ENCODE measurements at places on chromosomes 5 and 9.

DNA sequence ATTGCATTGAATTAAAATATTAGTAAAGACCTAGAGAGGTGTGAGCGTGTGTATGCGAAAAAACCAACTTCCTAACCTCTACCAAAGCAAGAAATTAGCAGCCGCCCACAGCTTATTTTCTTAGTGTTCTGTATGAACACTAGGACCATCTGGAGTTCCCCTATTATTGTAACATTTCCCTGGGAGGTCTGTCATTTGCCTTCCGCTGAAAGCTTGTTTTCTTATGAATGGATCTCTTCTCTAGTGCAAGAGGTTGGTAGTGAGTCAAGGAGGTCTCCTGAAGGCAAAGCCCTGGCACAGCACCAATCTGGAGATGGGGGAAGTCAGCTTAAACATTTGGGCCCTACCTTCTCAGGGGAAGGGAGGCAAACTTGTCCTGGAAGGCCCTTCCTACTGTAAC, 10.8 kb downstream of the TNFSF8 start:
- peaks cover 8% of the 10 kb centered on the region for H3K27me3 ChIP-seq
- H3K36me3 ChIP-seq: no peaks in the 10 kb centered on the region
- H3K27ac ChIP-seq: no peak overlapping the region
- no peak for DNase-seq
- H3K4me3 ChIP-seq: no peak overlapping the region
- no peaks in the 10 kb centered on the region for H3K4me1 ChIP-seq

DNA sequence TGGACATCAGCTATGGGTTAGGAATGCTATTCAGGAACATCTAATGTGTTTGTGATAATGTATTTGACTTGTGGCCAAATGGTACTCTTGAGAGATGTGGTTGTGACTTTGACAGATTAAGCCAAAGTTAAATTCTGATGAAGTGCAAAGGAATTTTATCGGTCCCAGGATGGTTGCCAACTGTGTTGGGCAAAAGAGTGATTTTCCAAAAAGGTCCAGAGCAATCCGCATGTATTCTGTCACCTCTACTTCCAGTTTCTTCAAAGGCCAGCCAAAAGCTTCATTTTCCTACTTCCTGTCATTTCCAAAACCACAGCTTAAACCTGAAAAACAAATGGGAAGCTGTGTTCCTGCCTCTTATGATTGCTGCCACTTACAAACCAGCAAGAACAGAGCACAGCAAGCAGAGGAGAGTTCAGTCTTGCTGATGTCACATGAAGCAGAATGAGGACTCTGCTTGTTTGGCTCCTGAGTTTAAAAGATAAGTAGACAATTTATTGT, 59.8 kb downstream of the MARCHF3 start:
- no peak for DNase-seq
- H3K4me3 ChIP-seq: no peak overlapping the region
- H3K27me3 ChIP-seq: no peaks in the 10 kb centered on the region
- no peak overlapping the region for H3K27ac ChIP-seq

- H3K4me3 ChIP-seq: no peak overlapping the region
- no peaks in the 10 kb centered on the region for H3K27me3 ChIP-seq
- H3K4me1 ChIP-seq: no peaks in the 10 kb centered on the region
- peak; percentile 58 for DNase-seq
Observed at GRCh38 chr5:110590187-110590586, 136.3 kb downstream of the TMEM232 start.

- peaks cover 4% of the 10 kb centered on the region for H3K4me1 ChIP-seq
- H3K27ac ChIP-seq: peak overlapping the region; percentile 79
- peak overlapping the region; percentile 36 for H3K4me3 ChIP-seq
- H3K27me3 ChIP-seq: no peaks in the 10 kb centered on the region
- DNase-seq: peak; percentile 97
Observed at GRCh38 chr9:89179895-89180734, 1.5 kb upstream of the SHC3 start.

DNA sequence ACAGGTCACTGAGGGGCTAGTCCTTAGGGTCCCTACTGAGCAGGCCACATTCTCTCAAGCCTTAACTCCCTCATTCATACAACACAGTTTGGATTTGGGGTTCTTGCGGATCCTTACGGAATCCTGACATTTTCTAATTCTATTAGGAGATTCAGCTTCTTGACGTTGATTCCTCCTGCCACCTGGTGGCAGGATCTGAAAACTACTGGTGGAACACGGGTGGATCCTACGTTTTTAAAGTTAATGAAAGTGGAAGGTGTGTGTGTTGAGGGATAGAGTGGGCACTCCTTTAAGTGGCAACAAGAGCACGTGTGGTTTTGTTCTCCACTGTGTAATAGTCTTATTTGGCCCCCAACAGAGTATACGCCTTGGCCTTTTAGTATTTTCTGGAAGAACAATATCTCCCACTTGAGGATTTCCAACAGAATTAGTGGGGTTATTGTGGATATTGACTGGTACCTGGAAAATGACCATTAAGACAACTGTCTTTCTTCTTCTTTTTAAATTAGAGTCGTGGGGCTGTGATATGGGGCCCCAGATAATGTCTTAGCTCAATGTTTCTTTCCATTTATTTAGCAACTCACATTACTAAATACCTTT, 25.2 kb downstream of the SLC28A3 start:
- DNase-seq: peak; percentile 68
- no peak overlapping the region for H3K27ac ChIP-seq
- no peaks in the 10 kb centered on the region for H3K36me3 ChIP-seq

DNA sequence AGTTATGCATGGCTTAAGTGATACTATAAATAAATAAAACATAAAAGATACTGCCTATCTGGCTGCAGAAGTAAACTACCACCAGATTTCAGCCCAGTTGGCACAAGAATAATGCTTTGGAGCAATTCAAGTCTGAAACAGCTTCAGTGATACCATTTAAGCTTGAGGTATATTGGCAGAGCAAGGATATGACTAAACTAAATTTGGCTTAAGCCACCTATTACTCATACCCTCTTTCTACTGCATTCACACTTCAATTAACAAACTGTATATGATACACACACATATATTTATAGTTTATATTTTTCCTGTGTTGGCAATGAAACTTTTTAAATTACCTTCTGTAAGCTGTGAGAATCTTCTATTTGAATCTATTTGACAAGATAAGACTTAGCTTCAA, 431.9 kb downstream of the ANXA1 start:
- no peak overlapping the region for H3K4me3 ChIP-seq
- no peaks in the 10 kb centered on the region for H3K27me3 ChIP-seq
- H3K27ac ChIP-seq: no peak overlapping the region
- no peak for DNase-seq
- H3K4me1 ChIP-seq: no peaks in the 10 kb centered on the region

GRCh38 chr9:28270156-28270555, 696.9 kb upstream of the C9orf72 start:
- H3K36me3 ChIP-seq: no peaks in the 10 kb centered on the region
- H3K27ac ChIP-seq: no peak overlapping the region
- no peak overlapping the region for H3K4me3 ChIP-seq
- no peaks in the 10 kb centered on the region for H3K27me3 ChIP-seq

DNA sequence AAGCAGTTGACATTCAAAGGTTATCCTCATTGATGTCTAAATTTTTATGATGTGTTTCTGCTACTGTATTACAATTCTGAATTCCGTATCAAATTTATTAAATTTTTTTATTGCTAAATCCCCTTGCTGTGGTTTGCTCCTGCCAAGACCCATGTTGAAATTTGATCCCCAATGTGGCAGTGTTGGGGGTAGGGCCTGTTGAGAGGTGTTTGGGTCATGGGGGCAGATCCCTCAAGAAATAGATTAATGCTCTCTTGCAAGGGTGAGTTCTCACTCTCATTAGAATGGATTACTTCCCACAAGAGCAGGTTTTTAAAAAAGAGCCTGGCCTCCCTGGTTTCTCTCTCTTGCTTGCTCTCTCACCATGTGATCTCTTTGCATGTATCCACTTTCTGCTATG, 434.5 kb upstream of the POU5F2 start:
- H3K27ac ChIP-seq: peak overlapping the region; percentile 22
- no peaks in the 10 kb centered on the region for H3K36me3 ChIP-seq
- no peaks in the 10 kb centered on the region for H3K4me1 ChIP-seq
- no peak overlapping the region for H3K4me3 ChIP-seq

GRCh38 chr9:93292664-93293328, 108.9 kb downstream of the WNK2 start:
- no peak overlapping the region for H3K27ac ChIP-seq
- no peak overlapping the region for H3K4me3 ChIP-seq
- no peaks in the 10 kb centered on the region for H3K4me1 ChIP-seq
- H3K36me3 ChIP-seq: no peaks in the 10 kb centered on the region
- no peak for DNase-seq

GRCh38 chr5:139668064-139668880, 20.1 kb downstream of the CXXC5 start:
- no peaks in the 10 kb centered on the region for H3K36me3 ChIP-seq
- DNase-seq: no peak
- no peak overlapping the region for H3K4me3 ChIP-seq
- no peaks in the 10 kb centered on the region for H3K27me3 ChIP-seq

GRCh38 chr5:176166427-176166826, 71.8 kb upstream of the SIMC1 start:
- no peak overlapping the region for H3K4me3 ChIP-seq
- no peaks in the 10 kb centered on the region for H3K36me3 ChIP-seq
- H3K27ac ChIP-seq: no peak overlapping the region
- DNase-seq: no peak
- H3K4me1 ChIP-seq: no peaks in the 10 kb centered on the region
- no peaks in the 10 kb centered on the region for H3K27me3 ChIP-seq

- no peaks in the 10 kb centered on the region for H3K27me3 ChIP-seq
- peak overlapping the region; percentile 3 for H3K4me3 ChIP-seq
- H3K36me3 ChIP-seq: no peaks in the 10 kb centered on the region
- H3K4me1 ChIP-seq: peaks cover 11% of the 10 kb centered on the region
Observed at GRCh38 chr9:129597355-129598088, 23.4 kb downstream of the C9orf50 start.

- no peak overlapping the region for H3K4me3 ChIP-seq
- H3K4me1 ChIP-seq: no peaks in the 10 kb centered on the region
- H3K27me3 ChIP-seq: no peaks in the 10 kb centered on the region
Observed at GRCh38 chr5:83577036-83577636, 105.6 kb downstream of the VCAN start.

DNA sequence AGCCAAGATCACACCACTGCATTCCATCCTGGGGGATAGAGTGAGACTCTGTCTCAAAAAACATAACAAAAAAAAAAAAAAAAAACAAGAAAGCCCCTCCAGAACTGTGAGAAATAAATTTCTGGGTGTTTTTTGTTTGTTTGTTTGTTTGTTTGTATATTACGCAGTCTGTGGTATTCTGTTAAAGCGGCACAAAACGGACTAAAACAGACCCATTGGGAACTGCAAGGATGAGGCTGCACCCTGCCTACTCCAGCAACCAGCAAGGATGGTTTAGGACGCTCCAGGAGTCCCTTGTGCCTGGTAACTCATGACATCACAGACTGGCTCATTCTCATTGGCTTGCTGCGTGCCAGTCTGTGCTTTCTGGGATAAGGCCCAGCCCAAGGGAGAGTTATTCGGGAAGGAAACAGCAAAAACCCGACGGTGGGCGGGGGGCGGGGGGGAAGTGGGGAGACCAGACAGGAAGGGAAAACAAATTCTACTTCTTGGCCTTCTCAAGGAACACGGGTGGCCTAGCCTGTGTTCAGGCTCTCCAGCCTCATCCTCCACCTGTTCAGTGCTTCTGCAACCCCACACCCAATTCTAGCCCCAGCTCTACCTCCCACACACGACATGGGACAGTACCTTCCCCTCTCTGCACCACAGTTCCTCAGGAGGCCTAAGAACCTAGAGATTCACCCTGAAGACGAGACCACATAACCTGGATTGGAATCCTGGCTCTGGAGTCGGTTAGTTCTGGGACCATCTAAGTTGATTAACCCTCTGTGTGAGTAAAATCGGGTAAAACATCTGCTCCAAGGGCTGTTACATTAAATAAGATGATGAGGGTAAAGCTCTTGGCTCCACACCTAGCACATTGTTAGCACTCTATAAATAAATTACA, 2.8 kb downstream of the CD74 start:
- no peak overlapping the region for H3K4me3 ChIP-seq
- H3K4me1 ChIP-seq: peaks cover 5% of the 10 kb centered on the region
- peak; percentile 95 for DNase-seq
- H3K36me3 ChIP-seq: no peaks in the 10 kb centered on the region

DNA sequence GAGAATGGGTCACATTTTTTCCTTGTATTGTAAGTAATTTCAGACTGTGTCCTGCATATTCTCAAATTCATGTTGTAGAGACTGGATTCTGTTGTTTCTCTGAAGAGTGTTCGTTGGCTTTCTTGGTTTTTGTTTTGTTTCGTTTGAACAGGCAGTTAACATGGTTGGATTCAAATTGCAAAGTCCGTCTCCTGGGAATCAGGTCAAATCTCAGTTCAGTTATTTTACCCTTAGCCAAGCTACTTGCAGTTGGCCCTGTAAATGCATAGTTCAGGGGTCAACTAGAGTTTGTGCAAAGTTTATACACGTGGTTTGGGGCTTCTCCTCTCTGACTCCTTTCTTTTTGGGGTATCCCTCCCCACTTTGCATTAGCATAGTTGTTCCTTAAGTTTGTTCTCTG, 21.7 kb upstream of the FBXW11 start:
- no peak overlapping the region for H3K27ac ChIP-seq
- no peak overlapping the region for H3K4me3 ChIP-seq
- H3K36me3 ChIP-seq: no peaks in the 10 kb centered on the region
- H3K4me1 ChIP-seq: no peaks in the 10 kb centered on the region
- no peaks in the 10 kb centered on the region for H3K27me3 ChIP-seq

GRCh38 chr9:26169708-26170107, 491.5 kb upstream of the TUSC1 start:
- no peaks in the 10 kb centered on the region for H3K27me3 ChIP-seq
- no peak overlapping the region for H3K27ac ChIP-seq
- H3K4me1 ChIP-seq: no peaks in the 10 kb centered on the region
- peak; percentile 8 for DNase-seq

GRCh38 chr9:111938427-111938800, 41.8 kb downstream of the UGCG start:
- no peak overlapping the region for H3K27ac ChIP-seq
- no peak overlapping the region for H3K4me3 ChIP-seq
- no peaks in the 10 kb centered on the region for H3K4me1 ChIP-seq
- DNase-seq: no peak
- no peaks in the 10 kb centered on the region for H3K36me3 ChIP-seq

DNA sequence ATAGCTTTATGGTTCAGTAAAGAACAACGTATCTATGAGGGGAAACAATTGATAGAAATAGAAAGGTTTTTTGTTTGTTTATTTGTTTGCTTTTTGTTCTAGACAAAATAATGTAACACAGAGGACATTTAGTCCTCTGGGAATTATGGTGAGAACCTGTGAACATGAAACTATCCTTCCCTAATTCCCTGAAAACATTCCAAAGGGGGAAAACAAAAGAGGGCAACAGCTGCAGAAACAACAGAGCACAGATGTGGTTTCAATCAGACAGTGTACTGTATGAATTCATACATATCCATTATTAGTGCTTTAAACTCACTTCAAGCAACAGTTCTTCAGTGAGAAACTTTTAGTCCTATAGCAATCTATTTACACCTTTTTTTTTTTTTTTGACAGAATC, 1489.8 kb upstream of the C9orf72 start:
- no peaks in the 10 kb centered on the region for H3K4me1 ChIP-seq
- no peak overlapping the region for H3K27ac ChIP-seq
- H3K27me3 ChIP-seq: no peaks in the 10 kb centered on the region
- no peaks in the 10 kb centered on the region for H3K36me3 ChIP-seq
- H3K4me3 ChIP-seq: no peak overlapping the region
- DNase-seq: no peak

Measured in mesendoderm (in vitro differentiated cells).